ENCODE measurements at places on chromosomes 3 and 15.
A peak's percentile ranks its signal among the peaks of the same experiment; 100 is the strongest.

DNA sequence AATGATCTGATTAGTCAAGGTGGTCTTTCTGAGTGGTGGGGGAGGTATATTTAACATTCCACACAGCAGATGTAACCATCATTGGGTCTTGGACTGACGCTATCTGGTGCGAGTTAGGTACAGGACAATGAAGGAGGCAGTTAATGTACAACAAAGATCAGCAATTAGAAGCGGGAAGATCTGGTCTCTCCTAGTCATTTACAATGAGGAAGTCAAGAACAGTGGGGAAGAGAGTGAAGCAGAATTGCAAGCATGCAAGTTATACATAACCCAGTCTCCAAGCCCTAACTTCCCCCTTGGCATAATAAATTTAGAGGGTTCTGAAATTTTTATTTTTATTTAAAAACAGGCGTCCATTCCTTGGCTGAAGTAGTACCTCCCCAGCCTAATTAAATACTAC lies 14.1 kb downstream of the GPD1L start:
- no peaks in the 10 kb centered on the region for H3K27me3 ChIP-seq
- H3K4me3 ChIP-seq = no peak overlapping the region
- peaks cover 15% of the 10 kb centered on the region for H3K4me1 ChIP-seq
- no peaks in the 10 kb centered on the region for H3K36me3 ChIP-seq

DNA sequence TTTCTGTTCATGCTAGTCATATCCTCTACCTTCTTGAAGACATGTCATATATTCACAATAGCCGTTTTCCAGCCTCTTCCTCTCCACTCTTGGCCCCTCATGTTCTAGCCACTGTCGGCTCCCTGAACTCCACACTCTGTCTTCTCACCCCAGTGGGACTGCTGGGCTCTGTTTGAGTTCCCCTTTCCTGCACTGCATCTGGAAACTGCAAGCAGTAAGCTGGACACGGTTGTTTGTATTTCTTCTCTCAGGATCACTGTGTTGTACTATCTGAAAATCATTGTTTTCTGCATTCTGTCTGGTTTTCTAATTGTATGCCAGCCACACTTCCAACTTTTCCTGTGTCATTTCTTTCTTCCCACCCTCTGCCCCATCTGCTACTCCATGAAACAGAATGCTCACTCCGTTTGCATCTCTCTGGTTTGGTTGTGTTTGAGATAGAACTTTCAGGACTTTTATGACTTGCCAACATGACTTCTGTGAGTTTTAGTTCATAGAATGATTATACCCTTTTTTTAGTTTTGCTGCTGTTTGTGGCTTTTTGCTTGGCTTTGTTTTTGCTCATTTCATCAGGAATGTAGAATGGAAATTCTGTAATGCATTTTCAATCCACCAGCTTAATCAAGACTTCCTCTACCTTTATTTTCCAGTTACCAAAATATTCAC lies 192.3 kb downstream of the PLCL2 start:
- DNase-seq = no peak
- peak overlapping the region; percentile 60 for H3K27ac ChIP-seq
- peaks cover 9% of the 10 kb centered on the region for H3K4me1 ChIP-seq

GRCh38 chr3:155441026-155441425 lies 147.5 kb upstream of the STRIT1 start:
- H3K27me3 ChIP-seq = no peaks in the 10 kb centered on the region
- H3K4me1 ChIP-seq = no peaks in the 10 kb centered on the region
- no peak overlapping the region for H3K27ac ChIP-seq

DNA sequence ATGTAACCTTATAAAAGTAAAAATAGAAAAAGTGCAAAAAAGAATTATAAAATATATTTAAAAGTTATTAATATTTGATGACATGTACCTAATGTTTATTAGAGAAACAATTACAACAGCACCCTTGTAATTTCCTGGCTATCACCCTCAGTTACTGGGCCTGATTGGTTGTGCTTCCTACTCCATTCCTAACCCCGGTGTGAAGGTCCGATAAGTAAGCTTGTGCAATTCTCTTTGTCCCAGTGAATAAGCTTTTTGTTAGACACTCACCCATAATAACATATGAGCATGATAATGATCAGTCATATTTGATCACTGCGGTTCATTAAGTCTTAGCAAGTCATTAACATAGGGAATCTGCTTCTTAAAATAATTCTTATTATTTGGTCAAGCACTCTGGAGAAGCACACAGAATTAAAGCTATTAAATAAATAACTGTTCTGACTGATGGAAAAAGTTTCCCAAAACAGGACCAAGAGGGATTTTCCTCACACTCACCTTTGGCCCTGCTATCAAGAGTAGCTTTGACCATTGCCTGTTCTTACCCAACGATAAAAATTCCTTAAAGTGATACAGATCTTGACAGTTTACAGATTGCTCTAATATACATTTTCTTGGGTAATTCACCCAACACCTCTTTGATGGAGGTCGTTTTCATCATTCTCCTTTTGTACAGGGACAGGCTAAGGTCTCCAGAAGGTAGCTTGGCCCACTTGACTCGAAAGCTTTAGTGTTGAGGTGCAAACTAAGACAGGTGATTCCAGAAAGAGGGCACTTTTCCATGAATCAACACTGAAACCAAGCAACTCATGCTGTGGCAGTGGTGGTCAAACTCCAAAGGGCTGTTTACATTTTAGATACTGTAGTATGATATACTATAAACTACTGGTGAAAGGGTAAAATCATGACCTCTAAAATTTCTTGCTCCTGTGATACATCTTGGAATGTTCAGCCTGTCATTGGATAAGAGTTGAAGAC lies 543.0 kb upstream of the KCNMB2 start:
- no peak overlapping the region for H3K27ac ChIP-seq
- H3K27me3 ChIP-seq = no peaks in the 10 kb centered on the region
- no peak overlapping the region for H3K4me3 ChIP-seq
- DNase-seq = no peak
- H3K4me1 ChIP-seq = no peaks in the 10 kb centered on the region

- H3K4me3 ChIP-seq = no peak overlapping the region
- no peak overlapping the region for H3K27ac ChIP-seq
- no peak for DNase-seq
- peaks cover 5% of the 10 kb centered on the region for H3K4me1 ChIP-seq
- peaks cover 3% of the 10 kb centered on the region for H3K36me3 ChIP-seq
Observed at GRCh38 chr3:37995652-37996641, 5.4 kb downstream of the VILL start.

DNA sequence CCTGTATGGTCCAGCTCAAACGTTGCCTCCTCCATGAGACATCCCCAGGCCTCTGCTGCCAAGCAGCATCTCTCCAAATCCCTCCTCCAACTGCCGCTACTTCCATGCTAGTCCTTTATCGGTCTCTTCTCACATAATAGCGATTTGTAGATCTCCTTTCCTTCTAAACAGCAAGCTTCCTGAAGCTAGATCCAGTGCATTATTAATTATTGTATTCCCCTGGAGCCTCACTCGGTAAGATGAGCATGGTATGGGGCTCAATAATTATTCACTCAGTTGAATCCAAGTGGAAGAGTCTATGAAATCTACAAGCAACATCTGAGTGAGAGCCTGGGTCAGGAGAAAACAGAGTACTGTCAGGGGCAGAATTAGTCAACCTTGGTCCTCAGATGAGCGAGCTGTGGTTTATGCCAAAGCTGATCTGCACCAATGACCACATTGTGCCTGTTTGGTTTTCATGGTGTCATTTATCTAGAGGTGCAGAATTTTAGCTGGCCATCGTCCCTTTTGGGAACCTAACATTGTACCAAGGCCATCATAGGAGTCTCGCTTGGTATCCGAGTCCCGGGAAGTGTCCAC lies 93.8 kb upstream of the UBE2E1 start:
- H3K27me3 ChIP-seq = no peaks in the 10 kb centered on the region
- H3K4me3 ChIP-seq = no peak overlapping the region
- no peak for DNase-seq
- H3K4me1 ChIP-seq = no peaks in the 10 kb centered on the region

DNA sequence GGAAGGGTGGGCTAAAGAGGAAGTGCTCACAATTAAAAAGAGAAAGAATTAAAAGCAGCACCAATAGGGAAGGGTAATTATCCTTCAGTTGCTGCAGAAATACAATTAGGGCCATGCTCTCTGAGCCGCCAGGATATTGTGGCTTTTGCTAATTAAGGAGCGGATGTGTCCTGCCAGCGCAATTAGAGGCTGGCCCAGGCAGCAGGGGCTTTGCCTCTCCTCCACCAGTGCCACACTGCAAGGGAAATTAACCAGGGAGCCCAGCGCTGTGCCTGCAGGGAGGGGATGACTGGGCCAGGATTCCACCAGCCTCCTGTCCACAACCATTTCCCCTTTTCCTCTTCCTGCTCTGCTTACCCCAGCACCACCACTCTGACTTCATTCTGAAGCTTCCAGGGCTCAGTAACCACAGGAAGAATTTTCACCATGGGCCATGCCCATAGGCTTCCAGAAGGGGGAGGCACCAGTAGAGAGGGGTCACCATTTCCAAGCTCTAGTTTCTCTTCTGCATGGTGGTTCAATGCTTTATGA lies 10.4 kb upstream of the AEN start:
- DNase-seq = no peak
- H3K27me3 ChIP-seq = peaks cover 15% of the 10 kb centered on the region
- no peaks in the 10 kb centered on the region for H3K4me1 ChIP-seq
- no peak overlapping the region for H3K4me3 ChIP-seq
- H3K36me3 ChIP-seq = no peaks in the 10 kb centered on the region
- no peak overlapping the region for H3K27ac ChIP-seq

DNA sequence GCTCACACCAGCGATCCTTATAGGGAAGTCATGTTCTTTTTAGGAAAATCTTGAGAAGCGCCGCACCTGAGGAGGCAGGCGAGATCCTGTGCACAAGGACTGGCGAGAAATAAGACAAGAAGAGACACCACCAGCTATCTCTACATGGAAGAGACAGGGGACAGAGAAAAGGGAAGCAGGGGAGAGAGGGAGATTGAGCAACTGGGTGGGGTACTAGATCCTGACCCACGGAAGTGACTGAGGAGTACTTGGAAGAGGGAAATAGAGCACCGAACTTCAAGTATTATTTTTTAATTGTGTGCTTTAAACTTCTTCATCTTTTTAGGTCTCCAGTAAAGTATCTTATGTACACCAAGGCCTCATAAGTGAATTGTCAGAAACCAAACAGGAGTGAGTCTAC lies 742.0 kb upstream of the LMCD1 start:
- no peak for DNase-seq
- no peaks in the 10 kb centered on the region for H3K36me3 ChIP-seq
- no peak overlapping the region for H3K27ac ChIP-seq
- no peak overlapping the region for H3K4me3 ChIP-seq
- H3K27me3 ChIP-seq = no peaks in the 10 kb centered on the region
- no peaks in the 10 kb centered on the region for H3K4me1 ChIP-seq

DNA sequence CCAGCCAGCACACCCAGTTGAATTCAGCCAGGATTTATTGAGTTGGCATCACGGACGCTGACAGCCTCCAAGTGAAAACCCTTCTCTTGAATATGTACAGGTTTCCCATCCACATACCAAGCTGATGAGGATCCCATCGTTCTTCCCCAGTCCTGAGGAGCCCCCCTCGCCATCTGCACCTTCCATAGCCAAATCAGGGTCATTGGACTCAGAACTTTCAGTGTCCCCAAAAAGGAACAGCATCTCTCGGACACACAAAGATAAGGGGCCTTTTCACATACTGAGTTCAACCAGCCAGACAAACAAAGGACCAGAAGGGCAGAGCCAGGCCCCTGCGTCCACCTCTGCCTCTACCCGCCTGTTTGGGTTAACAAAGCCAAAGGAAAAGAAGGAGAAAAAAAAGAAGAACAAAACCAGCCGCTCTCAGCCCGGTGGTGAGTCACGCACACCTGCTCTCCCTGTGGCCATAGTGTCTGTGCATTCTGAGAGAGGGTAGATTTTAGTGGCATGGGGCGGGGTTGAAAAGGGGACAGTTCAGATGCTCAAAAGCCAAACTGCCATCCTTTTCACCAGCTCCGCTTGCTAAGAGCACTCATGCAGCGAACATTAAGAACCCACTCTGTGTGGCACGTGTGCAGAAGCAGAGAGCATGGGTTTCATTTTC lies 51.2 kb downstream of the KLHL25 start:
- H3K36me3 ChIP-seq = peaks cover 99% of the 10 kb centered on the region
- no peak overlapping the region for H3K27ac ChIP-seq
- no peak for DNase-seq
- no peaks in the 10 kb centered on the region for H3K27me3 ChIP-seq
- no peak overlapping the region for H3K4me3 ChIP-seq
- peaks cover 21% of the 10 kb centered on the region for H3K4me1 ChIP-seq

- no peaks in the 10 kb centered on the region for H3K27me3 ChIP-seq
- no peak overlapping the region for H3K4me3 ChIP-seq
- no peaks in the 10 kb centered on the region for H3K36me3 ChIP-seq
- DNase-seq = no peak
- no peak overlapping the region for H3K27ac ChIP-seq
Observed at GRCh38 chr3:72282918-72283317, 498.0 kb upstream of the PROK2 start.

DNA sequence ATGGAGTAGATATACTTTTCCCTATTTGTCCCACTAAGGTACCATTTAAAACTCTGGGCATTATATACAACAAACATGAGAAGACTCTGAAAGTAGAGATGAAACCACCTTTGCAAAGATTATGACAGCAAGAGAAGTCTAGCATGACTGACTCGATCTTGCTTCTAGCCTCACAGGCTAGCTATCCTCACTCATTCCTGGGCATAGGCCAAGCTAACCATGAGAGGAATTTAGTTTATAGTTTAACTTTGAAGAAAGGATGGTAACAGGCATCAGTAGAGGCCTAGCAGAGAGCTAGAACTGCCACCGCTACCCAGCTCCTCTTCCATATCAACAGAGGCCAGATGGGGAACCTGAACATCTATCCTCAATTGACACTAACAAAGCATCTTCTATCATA lies 63.5 kb upstream of the FSIP1 start:
- no peak overlapping the region for H3K4me3 ChIP-seq
- DNase-seq = no peak
- no peak overlapping the region for H3K27ac ChIP-seq
- no peaks in the 10 kb centered on the region for H3K27me3 ChIP-seq
- H3K36me3 ChIP-seq = no peaks in the 10 kb centered on the region

GRCh38 chr3:128402319-128402718 lies 64.4 kb downstream of the DNAJB8 start:
- DNase-seq = no peak
- no peak overlapping the region for H3K4me3 ChIP-seq
- no peaks in the 10 kb centered on the region for H3K27me3 ChIP-seq
- peaks cover 41% of the 10 kb centered on the region for H3K4me1 ChIP-seq

- no peak overlapping the region for H3K27ac ChIP-seq
- H3K4me1 ChIP-seq = no peaks in the 10 kb centered on the region
- no peak overlapping the region for H3K4me3 ChIP-seq
- H3K36me3 ChIP-seq = no peaks in the 10 kb centered on the region
- no peak for DNase-seq
Observed at GRCh38 chr3:35680866-35681650, 41.7 kb downstream of the ARPP21 start.

- no peak overlapping the region for H3K27ac ChIP-seq
- no peak overlapping the region for H3K4me3 ChIP-seq
- no peak for DNase-seq
- no peaks in the 10 kb centered on the region for H3K27me3 ChIP-seq
- H3K4me1 ChIP-seq = no peaks in the 10 kb centered on the region
Observed at GRCh38 chr15:88680241-88681001, 41.6 kb downstream of the ISG20 start.

- no peaks in the 10 kb centered on the region for H3K4me1 ChIP-seq
- no peaks in the 10 kb centered on the region for H3K36me3 ChIP-seq
- no peak overlapping the region for H3K4me3 ChIP-seq
- no peaks in the 10 kb centered on the region for H3K27me3 ChIP-seq
Observed at GRCh38 chr3:140252812-140253656, 318.0 kb downstream of the CLSTN2 start.

Measured in heart left ventricle (tissue), 16 donors.